Spleen (tissue), 13 donors: ENCODE measurements at places on chromosomes 12 and 14. TPM values are rescaled to one million over a fixed set of nuclear protein-coding genes. Genes with fewer than 3 reads are reported as not detected.

GRCh38 chr14:95072310-95072905 lies 84.9 kb downstream of the DICER1 start:
- DNase-seq: no peak
- no peak overlapping the region for H3K4me3 ChIP-seq
- no peaks in the 10 kb centered on the region for H3K27me3 ChIP-seq
- H3K27ac ChIP-seq: no peak overlapping the region

DNA sequence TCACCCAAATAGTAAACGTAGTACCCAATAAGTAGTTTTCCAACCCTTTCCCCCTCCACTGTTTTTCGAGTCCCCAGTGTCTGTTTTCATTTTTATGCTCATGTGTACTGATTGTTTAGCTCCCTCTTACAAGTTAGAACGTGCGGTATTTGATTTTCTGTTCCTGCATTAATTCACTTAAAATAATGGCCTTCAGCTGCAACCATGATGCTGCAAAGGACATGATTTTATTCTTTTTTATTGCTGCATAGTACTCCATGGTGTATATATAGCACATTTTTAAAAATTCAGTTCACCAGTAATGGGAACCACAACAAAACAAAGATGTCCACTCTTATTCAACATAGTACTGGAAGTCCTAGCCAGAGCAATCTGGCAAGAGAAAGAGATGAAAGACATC lies 72.8 kb downstream of the DUSP6 start:
- H3K4me3 ChIP-seq: no peak overlapping the region
- H3K36me3 ChIP-seq: no peaks in the 10 kb centered on the region
- H3K4me1 ChIP-seq: peaks cover 17% of the 10 kb centered on the region
- peak overlapping the region; percentile 47 for H3K27ac ChIP-seq
- no peaks in the 10 kb centered on the region for H3K27me3 ChIP-seq

GRCh38 chr14:103115845-103116572 lies 7.3 kb upstream of the TNFAIP2 start:
- no peaks in the 10 kb centered on the region for H3K27me3 ChIP-seq
- H3K27ac ChIP-seq: peak overlapping the region; percentile 99
- peaks cover 100% of the 10 kb centered on the region for H3K4me1 ChIP-seq
- no peak overlapping the region for H3K4me3 ChIP-seq
- H3K36me3 ChIP-seq: no peaks in the 10 kb centered on the region

DNA sequence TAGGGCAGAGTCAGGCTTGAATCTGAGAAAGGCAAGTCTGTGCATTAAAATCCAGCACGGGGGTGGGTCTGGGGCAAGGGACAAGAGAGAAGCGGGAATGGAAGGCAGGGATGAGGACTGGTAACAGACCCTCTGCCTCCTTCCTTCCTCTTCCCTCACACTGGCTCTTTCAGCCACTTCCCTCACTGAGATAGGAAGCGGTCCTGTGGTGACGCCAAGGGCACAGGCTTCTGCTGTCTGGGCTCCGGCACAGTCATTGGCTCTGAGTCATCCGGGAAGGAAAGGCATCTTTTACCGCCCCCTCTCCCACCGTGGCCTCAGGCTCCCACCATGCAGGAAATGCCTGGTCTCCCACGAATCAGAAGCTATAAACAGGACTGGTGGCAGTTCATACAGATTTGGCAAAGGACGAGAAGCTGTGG lies 70.2 kb downstream of the ETV6 start:
- peak overlapping the region; percentile 65 for H3K27ac ChIP-seq
- peaks cover 99% of the 10 kb centered on the region for H3K4me1 ChIP-seq
- no peak overlapping the region for H3K4me3 ChIP-seq
- peak; percentile 88 for DNase-seq

DNA sequence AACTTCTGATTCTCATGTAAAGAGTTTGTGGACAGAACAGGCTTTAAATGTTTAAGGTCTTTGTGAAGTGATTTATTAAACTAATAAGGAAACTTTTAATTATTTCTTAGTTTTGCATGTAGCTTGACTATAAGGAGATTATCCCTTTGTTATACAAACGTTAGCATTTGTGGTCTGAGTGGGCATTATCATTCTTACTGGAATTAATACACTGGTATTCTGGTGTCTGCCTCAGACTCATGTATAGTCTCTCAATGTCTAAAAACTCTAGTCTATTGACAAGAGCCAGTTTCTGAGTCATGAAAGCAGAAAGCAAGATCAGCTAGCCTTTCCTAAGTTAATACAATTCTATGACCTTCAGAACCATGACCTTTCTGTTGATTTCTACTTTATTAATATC lies 51.3 kb downstream of the SOX5 start:
- DNase-seq: no peak
- no peaks in the 10 kb centered on the region for H3K36me3 ChIP-seq
- no peaks in the 10 kb centered on the region for H3K27me3 ChIP-seq
- no peaks in the 10 kb centered on the region for H3K4me1 ChIP-seq

- no peaks in the 10 kb centered on the region for H3K4me1 ChIP-seq
- H3K27ac ChIP-seq: no peak overlapping the region
- no peak overlapping the region for H3K4me3 ChIP-seq
- H3K36me3 ChIP-seq: no peaks in the 10 kb centered on the region
Observed at GRCh38 chr14:24808412-24808811, 174.4 kb upstream of the GZMB start.

DNA sequence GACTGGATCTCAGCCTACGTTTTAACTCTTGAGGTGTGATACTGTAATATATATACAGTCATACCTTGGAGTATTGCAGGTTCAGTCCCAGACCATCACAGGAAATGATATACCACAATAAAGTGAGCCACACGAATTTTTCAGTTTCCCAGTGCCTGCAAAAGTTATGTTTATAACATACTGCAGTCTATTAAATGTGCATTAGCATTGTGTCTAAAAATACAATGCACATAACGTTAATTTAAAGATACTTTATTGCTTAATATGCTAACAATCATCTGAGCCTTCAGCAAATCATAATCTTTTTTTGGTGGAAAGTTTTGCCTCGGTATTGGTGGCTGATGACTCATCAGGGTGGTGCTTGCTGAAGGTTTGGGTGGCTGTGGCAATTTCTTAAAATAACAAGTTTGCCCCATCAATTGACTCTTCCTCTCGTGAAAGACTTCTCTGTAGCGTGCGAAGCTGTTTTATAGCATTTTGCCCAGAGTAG lies 18.9 kb downstream of the PYROXD1 start:
- peaks cover 98% of the 10 kb centered on the region for H3K36me3 ChIP-seq
- no peaks in the 10 kb centered on the region for H3K27me3 ChIP-seq
- H3K4me1 ChIP-seq: no peaks in the 10 kb centered on the region
- DNase-seq: no peak
- H3K27ac ChIP-seq: no peak overlapping the region
- no peak overlapping the region for H3K4me3 ChIP-seq

KIF21A gene
- 1.0 TPM for polyA plus RNA-seq

POU6F1 gene
- 3.9 TPM for polyA plus RNA-seq

PIANP gene
- polyA plus RNA-seq: 0.10 TPM

DNA sequence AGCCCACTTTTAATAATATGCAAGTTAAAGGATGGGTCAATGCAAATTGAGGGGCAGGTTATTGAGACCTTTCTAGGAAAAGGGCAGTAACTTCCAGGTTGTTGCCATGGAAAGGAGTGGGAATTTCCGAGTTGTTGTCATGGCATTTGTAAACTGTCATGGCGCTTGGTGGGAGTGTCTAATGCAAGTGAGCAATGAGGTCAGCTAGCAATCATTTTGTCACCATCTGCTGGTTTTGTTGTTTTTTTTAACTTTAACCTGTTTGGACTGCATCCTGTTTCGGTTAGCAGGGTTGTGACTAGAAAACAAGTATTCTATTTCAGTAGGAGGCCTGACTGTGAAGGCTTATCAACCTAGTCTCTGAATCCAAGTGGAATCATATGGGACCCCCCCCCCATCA lies 85.8 kb upstream of the TSPAN11 start:
- H3K27me3 ChIP-seq: peaks cover 15% of the 10 kb centered on the region
- H3K4me1 ChIP-seq: peaks cover 5% of the 10 kb centered on the region
- no peaks in the 10 kb centered on the region for H3K36me3 ChIP-seq
- H3K27ac ChIP-seq: no peak overlapping the region
- no peak overlapping the region for H3K4me3 ChIP-seq
- no peak for DNase-seq

- H3K4me1 ChIP-seq: no peaks in the 10 kb centered on the region
- no peaks in the 10 kb centered on the region for H3K36me3 ChIP-seq
- H3K27ac ChIP-seq: no peak overlapping the region
Observed at GRCh38 chr14:74988131-74988530, 14.6 kb upstream of the EIF2B2 start.

GRCh38 chr14:31937730-31938346 lies 139.3 kb upstream of the ARHGAP5 start:
- H3K4me3 ChIP-seq: no peak overlapping the region
- peak overlapping the region; percentile 19 for H3K27ac ChIP-seq
- H3K36me3 ChIP-seq: no peaks in the 10 kb centered on the region
- H3K27me3 ChIP-seq: no peaks in the 10 kb centered on the region
- H3K4me1 ChIP-seq: peaks cover 12% of the 10 kb centered on the region

- H3K27ac ChIP-seq: peak overlapping the region; percentile 89
- H3K4me1 ChIP-seq: peaks cover 41% of the 10 kb centered on the region
- H3K27me3 ChIP-seq: no peaks in the 10 kb centered on the region
- DNase-seq: no peak
Observed at GRCh38 chr12:75481013-75481705, 604 bp downstream of the GLIPR1 start.

CACNA2D4 gene
- polyA plus RNA-seq: 4.9 TPM

GRCh38 chr14:31828946-31829868 lies 247.9 kb upstream of the ARHGAP5 start:
- H3K4me1 ChIP-seq: no peaks in the 10 kb centered on the region
- H3K27ac ChIP-seq: peak overlapping the region; percentile 16
- H3K36me3 ChIP-seq: no peaks in the 10 kb centered on the region
- no peaks in the 10 kb centered on the region for H3K27me3 ChIP-seq
- DNase-seq: no peak

STAC3 gene
- polyA plus RNA-seq: 10.1 TPM

- H3K27ac ChIP-seq: no peak overlapping the region
- no peaks in the 10 kb centered on the region for H3K4me1 ChIP-seq
- H3K4me3 ChIP-seq: no peak overlapping the region
- H3K36me3 ChIP-seq: no peaks in the 10 kb centered on the region
Observed at GRCh38 chr12:27193854-27194544, 50.1 kb upstream of the STK38L start.

REM2 gene
- 5.2 TPM for polyA plus RNA-seq

GUCY2C gene
- polyA plus RNA-seq: 0.26 TPM

GRCh38 chr14:73424453-73424852 lies 33.9 kb downstream of the NUMB start:
- no peaks in the 10 kb centered on the region for H3K27me3 ChIP-seq
- H3K27ac ChIP-seq: peak overlapping the region; percentile 61
- DNase-seq: no peak
- H3K4me1 ChIP-seq: peaks cover 27% of the 10 kb centered on the region
- H3K4me3 ChIP-seq: peak overlapping the region; percentile 4

SLC39A5 gene
- polyA plus RNA-seq: 0.63 TPM

EPS8 gene
- 4.6 TPM for polyA plus RNA-seq
